Activated CD8-positive, alpha-beta memory T cell treated with anti-CD3 and anti-CD28 coated beads, Interleukin-2, amount 50 U/mL, for 48 hours (primary cell): ENCODE measurements at places on chromosomes 3 and 15.

- no peak for DNase-seq
These were observed 200.7 kb downstream of the TIGIT start for GRCh38 chr3:114494498-114494897.

GRCh38 chr3:187299611-187300010 lies 8.1 kb upstream of the MASP1 start:
- no peak for DNase-seq

DNA sequence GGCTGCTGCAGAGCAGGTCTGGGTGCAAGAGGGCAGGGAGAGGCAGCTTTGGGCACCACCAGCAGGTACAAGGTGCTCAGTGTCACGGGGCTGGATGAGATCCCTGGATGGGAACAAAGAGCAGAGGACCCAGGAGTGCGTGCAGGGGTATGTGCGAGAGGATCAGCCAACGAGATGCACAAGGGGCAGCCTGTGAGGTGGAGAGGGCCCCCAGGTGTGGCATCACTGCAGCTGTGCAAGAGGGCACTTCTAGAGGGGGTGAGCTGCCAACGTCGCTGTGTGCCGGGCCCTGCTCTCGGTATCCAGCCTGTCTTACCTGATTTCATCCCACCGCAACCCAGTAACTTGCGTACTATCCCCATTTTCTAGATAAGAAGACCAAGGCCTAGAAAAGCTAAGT lies 67.3 kb upstream of the SNRPA1 start:
- no peak for DNase-seq

GRCh38 chr3:59936472-59936871 lies 886.6 kb upstream of the CFAP20DC start:
- no peak for DNase-seq

- DNase-seq = no peak
These were observed 3.0 kb downstream of the ISLR start for GRCh38 chr15:74176262-74177214.

DNA sequence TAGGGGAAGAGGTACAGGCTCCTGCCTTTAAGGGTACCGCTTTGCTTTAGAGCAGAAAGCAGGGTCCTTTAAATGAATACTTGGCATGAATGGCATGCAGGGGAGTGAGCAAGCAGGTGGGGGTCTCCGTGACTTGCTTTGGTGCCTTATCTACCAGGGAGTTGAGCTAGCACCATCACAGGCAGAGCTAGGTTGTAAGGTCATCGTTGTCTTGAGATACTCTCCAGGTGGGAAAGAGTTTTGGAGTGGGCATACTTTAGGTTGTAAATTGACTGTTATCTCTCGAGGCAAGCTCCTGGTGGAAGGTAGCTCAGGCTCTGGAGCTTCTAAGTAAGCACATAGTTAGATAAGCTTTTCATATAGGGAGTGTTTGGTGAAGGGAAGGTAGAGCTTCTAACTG lies 5.6 kb downstream of the GASK1A start:
- no peak for DNase-seq

- DNase-seq = no peak
These were observed 20.2 kb downstream of the NIPA1 start for GRCh38 chr15:22806664-22807063.

DNA sequence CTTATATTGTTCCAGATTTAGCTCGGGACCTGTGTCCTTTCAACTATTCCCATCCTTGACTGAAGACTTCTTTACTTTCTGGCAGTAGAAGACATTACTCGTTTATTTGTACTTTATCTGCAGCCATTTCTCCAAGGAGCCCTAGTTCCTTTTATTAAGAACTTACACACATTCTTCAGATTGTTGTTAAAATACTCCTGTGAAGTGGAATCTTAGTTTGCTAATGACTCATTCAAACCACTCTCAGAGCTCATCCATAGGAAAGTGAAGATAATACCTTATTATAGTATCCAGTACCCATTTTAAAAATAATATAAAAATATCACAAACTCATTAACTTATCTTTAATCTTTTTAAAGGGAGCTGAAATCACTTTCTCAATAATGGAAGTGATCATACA lies 63.5 kb downstream of the C3orf70 start:
- no peak for DNase-seq

GRCh38 chr3:124057420-124057819 lies 65.5 kb upstream of the ROPN1 start:
- DNase-seq = no peak

DNA sequence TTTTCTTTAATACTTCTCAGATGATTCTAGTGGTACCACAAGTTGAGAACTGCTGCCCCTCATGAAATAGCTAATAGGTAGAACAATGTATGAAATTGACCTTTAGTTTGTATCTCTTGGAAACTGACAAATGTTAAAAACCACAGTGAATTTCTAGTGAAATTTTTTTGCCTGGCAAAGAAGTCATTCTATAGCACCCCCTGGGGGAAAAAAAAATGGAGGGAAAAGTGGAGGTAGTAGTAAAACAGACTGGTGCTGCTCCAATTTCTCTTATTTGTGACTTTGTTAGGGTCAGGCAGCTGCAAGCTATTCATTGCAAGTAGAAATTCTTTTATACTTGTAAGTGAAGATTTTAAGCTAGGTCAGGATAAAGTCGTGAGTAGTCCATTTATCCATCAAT lies 605.0 kb downstream of the NLGN1 start:
- DNase-seq = no peak

DNA sequence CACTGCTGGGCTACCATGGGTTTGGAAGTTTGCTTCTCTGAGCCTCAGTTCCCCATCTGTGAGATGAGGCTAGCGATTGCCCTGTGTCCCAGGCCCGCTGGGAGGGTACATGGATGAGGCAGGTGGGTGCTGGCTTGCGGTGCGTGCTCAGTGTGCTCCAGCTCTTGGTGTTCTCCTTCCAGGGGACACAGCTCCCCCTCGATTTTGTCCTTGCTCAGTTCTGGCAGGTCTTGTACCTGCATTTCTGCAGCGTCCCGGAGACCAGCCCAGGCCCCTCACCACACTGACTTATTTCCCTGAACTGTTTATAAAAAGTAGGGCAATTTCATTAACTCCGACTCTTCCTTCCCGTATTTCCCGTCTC lies 95.4 kb downstream of the TBC1D2B start:
- no peak for DNase-seq

DNA sequence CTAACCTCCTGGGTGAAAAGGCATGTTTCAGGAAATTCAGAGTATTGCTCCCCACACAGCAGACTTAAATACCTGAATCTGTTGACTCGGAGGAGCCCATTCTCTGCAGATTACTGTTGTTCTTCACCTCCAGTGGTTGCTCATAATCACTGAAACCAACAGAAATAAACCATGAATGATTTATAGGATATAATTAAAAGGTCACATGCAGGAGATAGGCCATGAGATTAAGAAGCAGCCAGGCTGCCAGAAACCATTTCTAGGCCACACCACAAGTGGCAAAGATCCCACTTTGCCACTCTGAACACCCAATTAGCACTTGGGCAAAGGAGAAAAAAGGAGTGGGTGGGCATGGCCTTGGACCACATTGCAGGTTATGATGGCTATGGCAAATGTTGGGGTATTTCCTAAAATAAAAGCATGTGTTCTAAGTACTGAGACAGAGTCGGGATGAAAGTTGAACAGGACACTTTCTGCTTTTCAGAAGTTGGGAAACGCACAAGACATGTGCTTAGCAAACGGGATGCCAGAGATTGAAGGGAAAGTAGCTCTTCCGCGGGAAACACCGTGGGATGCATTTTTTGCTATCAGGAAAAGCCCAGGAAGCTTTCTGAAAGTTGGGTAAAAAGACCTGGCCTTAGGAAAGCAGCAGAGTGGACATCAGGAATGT lies 1.5 kb downstream of the CDC25A start:
- no peak for DNase-seq

DNA sequence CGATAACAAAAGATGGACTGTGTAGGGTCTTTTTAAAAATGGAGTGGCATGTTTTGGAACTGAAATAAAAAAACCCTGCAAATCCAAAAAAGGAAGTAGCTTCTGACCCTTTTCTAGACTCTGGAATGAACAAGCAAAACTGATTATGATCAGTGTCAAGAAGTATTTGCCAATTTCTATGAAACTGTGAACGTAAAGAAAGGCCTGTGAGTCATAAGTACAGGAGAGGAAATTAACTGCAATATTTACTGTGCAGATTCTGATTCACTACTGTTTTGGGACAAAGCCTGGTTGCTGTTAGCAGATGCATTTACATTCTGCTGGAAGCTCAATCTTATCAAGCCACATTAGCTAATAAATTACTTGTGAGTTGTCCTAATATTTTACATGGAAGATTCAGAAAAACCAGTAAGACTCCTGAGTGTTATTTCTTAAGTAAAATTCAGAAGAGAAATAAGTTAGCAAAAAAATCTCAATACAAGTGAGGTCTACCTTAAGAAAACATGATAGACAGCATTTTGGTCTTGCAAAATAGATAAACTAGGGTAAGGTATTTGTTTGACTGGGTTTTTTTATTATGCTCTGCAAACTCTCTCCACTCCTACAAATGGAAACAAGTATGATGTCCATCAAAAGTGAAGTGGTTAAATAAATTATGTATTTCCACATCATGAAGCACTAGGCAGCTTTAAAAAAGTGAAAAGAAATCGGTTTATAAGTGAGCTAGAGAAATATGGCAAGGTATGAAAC lies 90.2 kb upstream of the LMOD3 start:
- no peak for DNase-seq

DNA sequence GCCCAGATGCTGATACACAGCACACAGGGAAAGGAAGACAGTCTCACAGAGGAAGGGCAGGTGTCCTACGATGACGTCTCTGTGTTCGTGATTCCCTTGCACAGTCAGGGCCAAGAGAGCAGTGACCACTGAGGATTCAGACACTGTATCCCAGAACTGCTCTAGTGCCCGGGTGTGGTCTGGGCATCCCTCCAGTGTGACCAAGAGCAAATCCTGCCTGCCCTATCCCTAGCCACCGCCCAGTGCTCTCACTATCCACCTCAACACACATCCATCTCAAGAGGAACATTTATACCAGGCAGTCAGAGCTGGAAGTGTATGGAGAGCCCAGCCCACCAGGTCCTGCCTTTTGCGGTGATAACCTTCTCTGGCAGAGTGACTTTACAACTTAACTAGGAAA lies 4.1 kb downstream of the PPM1M start:
- DNase-seq = peak; percentile 49

DNA sequence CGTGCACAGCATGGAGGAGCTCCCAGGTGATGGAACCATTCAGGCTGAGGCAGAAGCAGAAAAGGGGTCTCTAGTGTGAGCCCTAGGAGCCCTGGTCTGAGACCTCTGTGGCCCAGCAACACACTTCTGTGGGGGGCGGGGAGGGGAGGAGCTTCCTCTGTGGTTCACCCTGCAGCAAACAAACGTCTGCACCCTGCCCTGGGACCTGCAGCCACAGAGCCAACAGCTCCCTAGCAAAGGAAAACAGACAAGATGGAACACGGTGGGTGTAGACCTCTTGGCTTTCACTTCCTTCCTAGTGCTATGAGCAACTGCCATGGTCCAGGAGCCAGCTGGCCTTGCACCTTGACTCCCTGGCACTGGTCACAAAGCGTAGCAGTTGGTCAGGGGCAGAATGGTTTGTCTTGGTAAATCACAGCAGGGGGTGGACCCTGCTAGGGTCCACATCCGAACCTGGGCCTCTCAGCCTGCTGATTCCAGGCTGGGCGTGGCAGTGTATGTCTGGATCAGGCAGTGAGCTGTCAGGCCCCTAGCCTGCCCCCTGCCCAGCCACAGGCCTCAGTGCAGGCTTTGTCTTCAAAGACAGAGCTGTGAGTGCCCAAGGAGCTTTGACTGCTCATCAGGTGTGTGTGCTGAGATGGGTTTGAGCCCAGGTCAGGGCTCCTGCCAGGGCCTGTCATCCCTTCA lies 6.7 kb downstream of the AMIGO3 start:
- DNase-seq = no peak
